T-cell (primary cell): ENCODE measurements at places on chromosomes 2 and 18.
A peak's percentile ranks its signal among the peaks of the same experiment; 100 is the strongest.

DNA sequence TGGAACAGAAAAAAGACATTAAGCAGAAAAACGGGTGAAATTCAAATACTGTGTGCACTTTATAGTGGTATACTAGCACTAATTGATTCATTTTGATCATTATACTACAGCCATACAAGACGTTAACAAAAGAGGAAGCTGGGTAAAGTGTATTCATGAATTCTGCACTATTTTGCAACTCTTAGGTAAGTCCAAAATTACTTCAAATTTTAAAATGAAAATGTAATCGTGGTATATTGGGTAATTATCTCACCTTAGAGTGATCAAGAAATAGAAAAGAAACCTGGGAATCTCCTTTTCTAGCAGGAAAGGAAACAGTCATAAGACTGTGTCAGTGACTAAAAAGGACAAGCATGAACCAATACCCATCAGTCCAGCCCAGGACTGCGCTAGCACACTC is 5.4 kb downstream of the TGFBRAP1 start:
- DNase-seq = no peak
- no peaks in the 10 kb centered on the region for H3K36me3 ChIP-seq
- no peak overlapping the region for H3K4me3 ChIP-seq
- H3K27me3 ChIP-seq = no peaks in the 10 kb centered on the region
- no peak overlapping the region for H3K27ac ChIP-seq
- peaks cover 21% of the 10 kb centered on the region for H3K4me1 ChIP-seq

DNA sequence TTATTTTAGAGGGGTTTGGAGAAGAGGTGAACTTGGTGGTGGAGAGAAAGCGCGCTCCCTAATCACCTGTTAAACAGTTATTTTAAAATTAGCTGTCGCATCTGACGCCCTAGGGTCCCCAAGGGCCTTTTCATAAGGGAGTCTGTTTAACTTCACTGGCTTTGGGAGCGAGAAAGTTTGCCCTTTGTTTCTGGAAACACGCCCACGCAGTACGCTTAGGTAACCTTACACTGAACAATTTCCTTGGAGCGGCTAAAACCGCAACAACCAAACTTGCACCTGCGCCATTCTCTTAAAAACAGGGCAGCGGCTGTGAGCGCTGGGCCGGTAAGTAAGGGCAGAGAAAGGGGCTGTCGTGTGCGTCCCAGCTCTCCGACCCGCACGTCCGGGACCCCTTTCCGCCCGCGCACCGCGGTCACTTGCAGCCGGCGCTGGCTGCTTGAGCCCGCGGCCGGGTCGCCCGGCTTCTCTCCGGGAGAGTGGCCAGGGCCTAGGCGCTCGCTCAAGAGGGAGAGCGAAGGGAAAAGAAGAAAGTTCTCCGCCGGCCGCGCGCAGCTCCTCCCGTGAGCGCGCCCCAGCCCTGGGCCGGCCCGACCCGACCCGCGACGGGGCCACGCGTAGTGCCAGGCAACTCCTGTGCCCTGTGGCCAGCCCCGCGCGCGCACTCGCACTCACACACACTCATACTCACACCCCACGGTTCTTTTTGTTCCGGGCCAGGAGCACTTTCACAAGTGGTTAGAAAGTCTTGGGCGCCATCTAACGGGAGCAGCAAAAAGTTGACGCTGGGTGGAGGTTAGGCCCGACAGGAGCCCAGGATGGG is 19.2 kb downstream of the POU3F3 start:
- H3K27ac ChIP-seq = no peak overlapping the region
- H3K27me3 ChIP-seq = peaks cover 7% of the 10 kb centered on the region
- H3K4me3 ChIP-seq = no peak overlapping the region
- H3K4me1 ChIP-seq = peaks cover 10% of the 10 kb centered on the region

DNA sequence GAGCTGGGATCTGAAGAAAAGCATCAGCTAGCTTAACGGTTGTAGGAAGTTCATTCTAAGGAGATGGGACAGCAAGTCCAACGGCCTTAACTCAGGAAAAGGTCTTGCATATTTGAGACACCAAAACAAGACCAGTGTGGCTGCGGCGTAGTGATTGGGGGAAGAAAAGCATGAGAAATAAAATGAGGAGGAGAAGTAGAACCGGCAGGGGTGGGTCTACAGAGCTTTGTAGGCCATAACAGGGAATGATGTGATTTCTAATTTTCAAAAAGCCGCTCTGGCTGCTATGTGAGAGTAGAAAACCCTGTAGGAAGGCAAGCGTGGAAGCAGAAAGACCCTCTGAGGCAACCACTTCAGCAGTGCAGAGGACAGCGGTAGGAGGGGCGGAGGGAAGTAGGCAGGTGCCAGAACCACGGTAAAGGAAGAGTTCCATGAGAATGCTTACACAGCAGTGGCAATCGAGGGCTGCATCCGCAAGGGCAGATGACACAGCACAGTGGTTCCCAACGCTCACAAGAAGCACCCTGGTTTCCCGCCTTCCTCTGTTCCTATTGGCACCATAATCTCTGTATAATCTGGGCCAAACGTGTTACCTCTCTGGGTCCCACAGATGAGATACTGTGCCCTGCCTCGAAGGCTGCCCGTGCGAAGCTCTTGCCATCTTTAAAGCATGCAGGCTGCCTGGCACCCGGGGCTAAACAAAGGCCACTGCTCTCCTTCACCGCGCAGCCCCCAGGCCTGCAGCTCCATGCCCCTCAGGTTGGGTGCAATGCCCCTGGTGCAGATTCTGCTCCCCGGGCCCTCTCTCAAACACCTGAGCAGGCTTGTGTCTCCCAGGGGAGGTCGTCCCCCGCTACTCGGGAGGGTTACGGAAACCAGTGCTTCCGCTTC is 795 bp downstream of the ANKRD39 start:
- H3K27me3 ChIP-seq = no peaks in the 10 kb centered on the region
- H3K36me3 ChIP-seq = peaks cover 39% of the 10 kb centered on the region
- H3K4me3 ChIP-seq = peak overlapping the region; percentile 95

GRCh38 chr2:9778471-9779316 is 64.6 kb upstream of the TAF1B start:
- no peaks in the 10 kb centered on the region for H3K27me3 ChIP-seq
- no peaks in the 10 kb centered on the region for H3K36me3 ChIP-seq
- H3K4me3 ChIP-seq = no peak overlapping the region
- H3K4me1 ChIP-seq = peaks cover 56% of the 10 kb centered on the region

DNA sequence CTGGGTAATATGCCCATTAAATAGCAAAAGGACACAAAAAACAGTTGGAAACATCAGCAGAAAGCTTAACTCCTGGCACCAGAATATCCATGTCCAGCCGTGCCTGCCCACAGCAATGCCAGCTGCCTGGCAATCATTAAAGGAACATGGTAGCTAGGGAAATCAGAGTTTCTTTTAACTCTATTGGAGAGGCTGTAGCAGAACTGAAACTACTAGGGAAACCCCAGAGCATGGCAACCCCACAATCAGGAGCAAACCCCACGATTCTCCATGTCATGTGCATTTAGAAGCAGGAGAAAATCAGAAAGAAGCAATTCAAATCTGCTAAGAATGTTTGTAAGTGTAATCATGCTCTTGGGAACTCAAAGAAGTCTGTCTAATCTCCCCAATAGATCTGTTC is 409.0 kb upstream of the SMIM21 start:
- no peaks in the 10 kb centered on the region for H3K36me3 ChIP-seq
- no peaks in the 10 kb centered on the region for H3K4me1 ChIP-seq
- no peak for DNase-seq
- no peak overlapping the region for H3K27ac ChIP-seq

- no peak overlapping the region for H3K27ac ChIP-seq
- H3K36me3 ChIP-seq = no peaks in the 10 kb centered on the region
- no peak overlapping the region for H3K4me3 ChIP-seq
- no peaks in the 10 kb centered on the region for H3K4me1 ChIP-seq
These were observed 299.9 kb downstream of the ZEB2 start for GRCh38 chr2:144219979-144220378.
